ENCODE measurements at places on chromosomes 1 and 21. TPM values are rescaled to one million over a fixed set of nuclear protein-coding genes. Genes with fewer than 3 reads are reported as not detected.

UTS2 gene
- not detected for total RNA-seq

LCE2A gene
- total RNA-seq = not detected

LAD1 gene
- total RNA-seq = not detected

FMN2 gene
- total RNA-seq = 5.9 TPM

PAFAH2 gene
- total RNA-seq = 11.7 TPM

OR2L2 gene
- total RNA-seq = not detected

CRYAA gene
- not detected for total RNA-seq
